ENCODE measurements at places on chromosomes 2 and 18.

- no peak overlapping the region for H3K27ac ChIP-seq
- H3K4me3 ChIP-seq, result no peak overlapping the region
- no peaks in the 10 kb centered on the region for H3K27me3 ChIP-seq
- DNase-seq, result no peak
Observed at GRCh38 chr2:182446087-182446486, 19.3 kb upstream of the PDE1A start.

- no peaks in the 10 kb centered on the region for H3K36me3 ChIP-seq
- H3K4me1 ChIP-seq, result no peaks in the 10 kb centered on the region
- H3K27ac ChIP-seq, result no peak overlapping the region
Observed at GRCh38 chr2:78839259-78839658, 186.2 kb upstream of the REG3G start.

DNA sequence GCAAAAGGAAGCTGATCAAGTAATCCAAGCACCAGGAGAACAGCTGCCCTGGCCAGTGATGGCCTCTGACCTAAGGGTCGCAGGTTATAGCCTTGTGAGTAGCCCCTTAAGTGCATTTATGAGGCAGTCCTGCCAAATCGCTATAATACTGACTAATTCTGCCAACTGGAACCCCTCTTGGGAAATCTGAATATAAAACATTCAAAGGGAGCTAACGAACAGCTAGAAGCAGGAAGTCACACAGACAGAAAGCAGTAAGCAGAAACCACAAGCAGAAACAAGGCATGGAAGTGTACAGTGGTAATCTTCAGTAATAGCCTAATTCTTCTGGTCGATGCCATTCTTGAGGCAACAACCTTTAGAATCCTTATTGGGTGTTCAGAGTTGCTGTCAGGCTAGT is 521.3 kb downstream of the METTL4 start:
- H3K27me3 ChIP-seq, result no peaks in the 10 kb centered on the region
- H3K4me1 ChIP-seq, result no peaks in the 10 kb centered on the region
- no peaks in the 10 kb centered on the region for H3K36me3 ChIP-seq
- no peak for DNase-seq
- H3K4me3 ChIP-seq, result no peak overlapping the region

DNA sequence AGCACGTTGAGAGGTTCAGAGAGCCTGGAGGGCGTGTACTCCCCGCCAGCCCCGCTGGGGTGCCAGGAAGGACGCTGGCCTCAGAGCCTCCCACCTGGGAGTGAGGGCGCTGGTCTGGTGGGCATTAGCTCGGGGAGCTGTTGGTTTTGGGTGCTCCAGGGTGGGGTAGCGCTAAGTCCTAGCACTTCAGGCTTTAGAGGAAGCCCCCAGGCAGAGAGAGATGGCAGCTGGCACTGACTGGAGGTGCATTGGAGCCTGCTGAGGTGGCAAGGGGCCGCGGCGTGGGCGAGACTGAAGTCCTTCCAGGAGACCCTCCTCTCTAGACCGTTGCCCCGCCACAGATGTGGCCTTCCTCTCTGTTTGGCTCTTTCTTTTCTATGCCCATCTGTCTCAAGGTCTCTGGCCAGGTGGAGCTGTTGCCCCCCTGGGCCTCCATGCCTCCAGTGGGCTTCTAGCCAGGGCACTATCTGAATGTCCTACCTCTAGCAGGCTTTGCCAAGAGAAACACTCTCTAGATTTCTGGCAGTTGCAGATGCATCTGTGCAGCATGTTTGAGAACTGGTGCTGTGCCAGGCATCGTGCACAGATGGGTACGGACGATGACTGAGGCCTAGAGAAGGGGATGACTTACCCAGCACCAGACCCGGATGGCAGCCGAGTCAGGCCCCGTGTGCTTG is 6.6 kb downstream of the CAPN10 start:
- no peak for DNase-seq
- H3K36me3 ChIP-seq, result no peaks in the 10 kb centered on the region
- no peak overlapping the region for H3K27ac ChIP-seq
- H3K27me3 ChIP-seq, result no peaks in the 10 kb centered on the region

DNA sequence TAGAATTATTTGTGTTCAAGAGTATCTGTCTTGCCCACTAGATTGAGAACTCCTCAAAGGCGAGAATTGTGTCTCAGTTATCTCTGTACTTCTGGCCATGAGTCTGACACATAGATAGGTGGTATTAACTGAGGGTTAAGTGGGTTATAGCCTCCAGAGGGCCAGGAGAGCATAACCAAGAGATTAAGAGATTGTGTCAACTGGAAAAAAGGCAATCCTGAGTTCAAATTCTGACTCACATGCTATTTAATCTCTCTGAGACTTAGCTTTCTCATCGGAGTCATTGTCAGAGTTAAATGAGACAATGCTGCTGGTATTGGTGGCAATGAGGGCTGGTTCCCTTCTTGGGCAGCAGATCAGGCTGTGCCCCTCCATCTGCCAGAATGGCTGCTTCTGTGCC is 330.9 kb downstream of the TNS1 start:
- H3K4me3 ChIP-seq, result no peak overlapping the region
- H3K36me3 ChIP-seq, result no peaks in the 10 kb centered on the region
- no peaks in the 10 kb centered on the region for H3K27me3 ChIP-seq
- no peak for DNase-seq
- no peak overlapping the region for H3K27ac ChIP-seq

- peaks cover 5% of the 10 kb centered on the region for H3K36me3 ChIP-seq
- peak overlapping the region; percentile 94 for H3K4me3 ChIP-seq
- H3K27ac ChIP-seq, result peak overlapping the region; percentile 95
- H3K4me1 ChIP-seq, result peaks cover 44% of the 10 kb centered on the region
Observed at GRCh38 chr2:9554921-9555296, 721 bp downstream of the ADAM17 start.
